ENCODE measurements at places on chromosomes 1 and 21.
A peak's percentile ranks its signal among the peaks of the same experiment; 100 is the strongest.

- DNase-seq, result no peak
Measured at GRCh38 chr1:108121358-108122143, 78.6 kb downstream of the SLC25A24 start.

GRCh38 chr1:72485801-72486200 is 203.5 kb upstream of the NEGR1 start:
- DNase-seq, result no peak

- DNase-seq, result no peak
Measured at GRCh38 chr1:172499636-172500141, 33.3 kb upstream of the SUCO start.

GRCh38 chr1:60225486-60225885 is 151.9 kb upstream of the C1orf87 start:
- no peak for DNase-seq

DNA sequence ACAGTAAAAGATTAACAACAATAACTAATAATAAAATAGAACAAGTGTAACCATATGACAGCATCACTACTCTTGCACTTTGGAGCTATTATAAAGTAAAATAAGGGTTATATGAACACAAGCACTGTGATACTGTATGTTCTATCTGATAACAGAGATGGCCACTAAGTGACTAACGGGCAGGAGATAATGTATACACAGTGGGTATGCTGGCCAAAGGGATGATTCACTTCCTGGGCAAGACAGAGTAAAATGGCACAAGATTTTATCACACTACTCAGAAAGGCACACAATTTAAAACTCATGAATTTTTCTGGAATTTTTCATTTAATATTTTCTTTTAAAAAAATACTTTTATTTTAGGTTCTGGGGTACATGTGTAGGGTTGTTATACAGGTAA is 12.3 kb downstream of the SLC9C2 start:
- no peak for DNase-seq

GRCh38 chr1:101291562-101292380 is 55.0 kb downstream of the S1PR1 start:
- no peak for DNase-seq

DNA sequence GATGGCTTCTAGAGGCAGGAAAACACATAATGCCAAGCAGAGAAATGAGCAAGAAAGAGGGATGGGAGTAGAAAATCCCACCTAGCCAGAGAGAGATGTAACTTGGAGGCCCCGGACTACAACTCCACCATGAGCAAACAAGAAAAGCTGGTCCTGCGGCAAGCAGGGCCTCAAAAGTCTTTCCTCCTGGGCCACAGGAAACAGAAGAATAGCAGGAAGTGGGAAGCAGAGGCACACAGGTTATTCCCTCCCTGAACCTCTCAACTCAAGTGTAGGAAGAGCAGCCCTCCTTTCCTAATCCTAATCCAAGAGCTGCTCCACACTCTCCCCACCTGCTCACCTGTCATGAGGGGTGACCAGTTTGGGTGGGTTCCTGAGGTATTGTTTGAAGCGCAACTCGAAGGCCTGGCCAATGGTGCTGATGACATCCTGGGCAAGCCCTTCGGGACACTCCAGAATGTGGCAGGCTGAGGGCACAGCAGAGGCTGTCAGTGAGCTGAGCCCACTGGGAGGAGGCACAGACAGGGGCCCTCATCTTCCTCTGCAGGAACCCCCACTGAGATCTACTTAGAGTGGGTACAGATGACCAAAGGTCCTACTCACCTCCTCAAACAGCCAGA is 3.1 kb downstream of the SHC1 start:
- DNase-seq, result no peak

DNA sequence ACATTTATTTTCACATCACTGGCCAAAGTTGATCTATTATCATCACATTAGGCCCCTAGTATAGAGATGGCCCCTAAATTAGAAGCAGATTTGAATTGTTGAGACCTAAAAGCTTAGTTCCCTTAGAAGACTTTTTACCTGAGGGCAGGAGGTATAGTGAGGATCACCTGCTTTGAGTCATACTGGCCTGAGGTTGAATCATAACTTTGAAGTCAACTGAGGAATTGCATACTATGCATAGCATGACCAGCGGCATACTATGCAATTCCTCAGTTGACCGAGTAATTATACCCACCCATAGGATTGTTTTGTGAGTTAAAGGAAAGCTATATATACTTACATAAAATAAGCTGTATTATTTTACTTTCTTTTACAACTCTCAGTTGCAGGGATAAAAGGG is 50.3 kb upstream of the DPH5 start:
- no peak for DNase-seq

DNA sequence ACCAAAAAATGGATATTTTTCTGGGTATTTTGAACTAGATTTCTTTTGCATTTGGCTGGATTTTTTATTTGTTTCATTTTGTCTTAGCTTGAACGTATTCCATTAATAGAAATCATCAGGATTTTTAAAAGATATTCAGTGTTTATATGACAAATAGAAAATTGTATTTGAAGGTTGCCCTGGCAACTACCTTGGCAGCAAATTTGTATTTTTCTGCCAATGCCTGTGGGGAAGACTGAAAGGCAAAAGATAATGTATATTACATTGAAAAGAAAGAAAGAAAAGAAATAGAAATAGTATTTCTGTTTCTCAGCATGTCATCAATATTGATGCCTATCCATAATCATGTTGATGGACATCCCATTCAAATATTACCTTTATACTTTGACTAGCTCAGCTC is 16.8 kb downstream of the VCAM1 start:
- no peak for DNase-seq

DNA sequence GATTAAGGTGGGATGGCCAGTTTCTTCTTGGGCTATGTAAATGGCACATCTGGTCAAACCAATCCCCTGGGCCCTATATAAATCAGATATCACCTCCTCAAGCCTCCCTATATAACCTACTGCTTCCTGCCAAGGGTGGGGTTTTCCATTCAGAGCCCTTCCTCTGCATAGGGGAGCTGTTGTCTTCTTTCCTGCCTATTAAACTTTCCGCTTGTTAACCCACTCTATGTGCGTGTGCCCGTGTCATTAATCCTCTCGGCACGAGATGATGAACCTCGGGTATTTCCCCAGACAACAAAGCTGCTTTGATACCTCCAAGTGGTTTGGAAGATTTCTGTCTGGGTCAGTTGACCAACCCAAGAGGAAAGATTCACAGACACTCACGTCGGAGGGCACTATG is 19.3 kb upstream of the SERTAD4 start:
- DNase-seq, result no peak

DNA sequence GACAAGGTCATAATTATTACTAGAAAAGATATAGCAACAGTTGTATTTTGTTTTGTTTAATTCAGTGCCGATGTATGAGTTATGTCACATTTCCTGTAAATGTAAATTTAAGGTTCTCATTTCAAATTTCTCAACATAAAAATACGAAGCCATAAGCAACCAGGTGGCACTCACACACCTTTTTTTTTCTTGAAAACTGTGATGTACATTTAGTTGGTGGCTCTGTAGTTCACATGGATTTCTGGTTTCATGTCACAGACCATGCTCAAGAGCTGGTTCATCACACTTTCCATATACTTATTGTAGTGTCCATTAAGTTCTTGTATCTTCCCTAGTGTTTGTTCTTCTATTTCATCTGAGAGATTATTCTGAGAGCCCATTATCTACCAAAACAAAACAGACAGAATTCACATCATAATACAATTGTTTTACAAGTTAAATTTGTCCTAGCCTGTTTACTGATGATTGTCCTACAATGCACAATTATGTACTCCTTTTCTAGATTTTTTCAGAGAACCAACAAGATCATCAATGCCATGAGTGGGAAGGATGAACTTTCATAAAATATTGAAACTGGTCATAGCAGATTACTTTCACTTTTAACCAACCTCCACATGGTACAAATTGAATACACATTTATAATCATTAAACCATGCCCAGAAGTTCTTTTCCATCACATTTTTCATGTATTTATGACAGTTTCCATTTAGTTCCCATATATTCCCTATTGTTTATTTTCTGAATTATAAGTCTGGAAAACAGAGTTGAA is 17.1 kb downstream of the ATP6V1G3 start:
- DNase-seq, result no peak

DNA sequence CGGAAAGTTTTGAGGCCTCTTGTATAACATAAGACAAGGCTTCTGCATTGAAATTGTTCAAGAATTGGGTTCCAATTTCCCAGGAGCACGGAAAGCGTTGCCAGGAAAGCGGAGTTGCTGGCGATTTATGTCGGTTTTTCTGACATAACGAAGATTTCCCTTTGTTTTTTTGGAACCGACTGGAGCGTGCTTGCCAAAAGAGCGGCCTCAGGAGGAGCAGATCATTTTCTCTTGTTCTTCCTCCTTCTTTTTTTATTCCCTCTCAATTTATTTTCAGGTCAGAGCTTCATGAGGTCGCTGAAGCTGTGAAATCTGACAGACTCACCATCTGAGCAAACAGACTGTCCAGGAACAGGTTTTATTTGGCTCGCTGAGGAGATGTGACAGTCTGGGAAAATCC is 275.5 kb downstream of the CAMTA1 start:
- DNase-seq, result no peak

DNA sequence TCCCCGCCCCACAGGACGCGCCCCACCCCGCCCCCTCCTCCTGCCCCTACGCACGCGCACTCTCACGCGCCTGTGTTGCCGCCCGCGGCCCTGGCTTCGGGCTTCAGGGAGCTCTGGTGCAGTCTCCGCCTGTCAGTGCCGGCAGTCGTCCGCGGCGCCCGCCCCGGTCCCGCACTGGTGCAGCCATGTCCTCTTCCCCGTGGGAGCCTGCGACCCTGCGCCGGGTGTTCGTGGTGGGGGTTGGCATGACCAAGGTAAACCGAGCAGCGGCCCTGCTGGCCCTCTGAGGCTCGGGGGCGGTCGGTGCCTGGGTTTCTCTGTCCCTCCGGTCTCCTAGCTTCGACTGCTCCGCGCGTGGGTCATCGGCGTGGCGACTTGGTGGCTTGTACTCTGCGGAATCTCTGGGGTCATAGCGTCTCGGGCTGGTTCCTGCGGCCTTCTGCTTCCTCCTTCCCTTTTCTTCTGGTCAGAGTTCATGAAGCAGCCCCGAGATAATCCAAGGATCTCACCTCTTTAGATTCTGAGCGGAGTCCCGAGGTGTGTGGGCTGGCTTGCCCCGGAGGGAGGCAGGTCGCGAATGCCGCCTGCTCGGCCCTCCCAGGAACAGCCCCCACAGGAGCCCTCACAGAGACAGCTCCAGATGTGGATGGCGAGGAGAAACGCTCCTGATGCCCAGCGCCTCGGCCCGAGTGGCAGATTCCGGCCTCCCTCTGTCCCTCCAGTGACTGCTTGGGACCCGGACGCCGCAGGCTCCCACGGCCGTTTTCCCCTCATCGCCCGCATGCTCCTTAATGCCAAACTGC is at the start of gene SCP2:
Gene SCP2 (plus strand): TSS at position 65 of the 803 bp plus-strand sequence. CDS start 121 bp downstream, at position 186.
- DNase-seq, result peak; percentile 84

GRCh38 chr1:5125208-5125607 is 470.8 kb downstream of the AJAP1 start:
- no peak for DNase-seq

- DNase-seq, result no peak
Measured at GRCh38 chr1:172638885-172639831, 19.7 kb upstream of the FASLG start.

DNA sequence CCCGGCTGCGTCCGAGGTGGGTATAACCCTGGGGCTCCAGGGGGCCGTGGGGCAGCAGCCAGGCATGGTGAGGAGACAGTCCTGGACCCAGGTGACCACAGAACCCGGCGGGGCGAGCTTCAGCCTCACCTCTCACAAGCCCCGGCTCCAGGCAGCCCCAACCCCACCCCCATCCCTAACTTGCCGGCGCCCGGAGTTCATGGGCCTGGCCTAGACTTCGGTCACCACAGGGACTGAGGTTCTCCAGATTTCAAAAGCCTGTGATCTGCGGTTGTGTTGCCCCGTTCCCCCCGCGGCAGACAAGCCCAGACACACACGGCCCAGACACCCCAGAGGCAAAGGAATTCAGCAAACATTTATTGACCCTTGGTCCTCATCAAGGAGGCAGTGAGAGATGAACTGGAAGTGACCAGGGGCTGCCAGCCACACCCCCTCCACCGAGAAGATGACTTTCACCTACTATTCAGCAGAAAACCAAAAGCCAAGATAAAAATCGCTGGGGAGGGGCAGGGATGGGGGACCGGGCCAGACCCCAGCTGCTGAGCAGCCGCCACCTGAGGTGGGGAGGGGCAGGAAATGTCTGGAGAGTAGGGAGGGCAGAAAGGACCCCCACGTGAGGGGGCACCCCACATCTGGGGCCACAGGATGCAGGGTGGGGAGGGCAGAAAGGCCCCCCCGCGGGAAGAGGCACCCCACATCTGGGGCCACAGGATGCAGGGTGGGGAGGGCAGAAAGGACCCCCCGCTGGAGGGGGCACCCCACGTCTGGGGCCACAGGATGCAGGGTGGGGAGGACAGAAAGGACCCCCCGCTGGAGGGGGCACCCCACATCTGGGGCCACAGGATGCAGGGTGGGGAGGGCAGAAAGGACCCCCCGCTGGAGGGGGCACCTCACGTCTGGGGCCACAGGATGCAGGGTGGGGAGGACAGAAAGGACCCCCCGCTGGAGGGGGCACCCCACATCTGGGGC is 3.9 kb downstream of the HES4 start:
- no peak for DNase-seq

- DNase-seq, result peak; percentile 88
Measured at GRCh38 chr1:91864017-91864700, 21.8 kb downstream of the TGFBR3 start.

DNA sequence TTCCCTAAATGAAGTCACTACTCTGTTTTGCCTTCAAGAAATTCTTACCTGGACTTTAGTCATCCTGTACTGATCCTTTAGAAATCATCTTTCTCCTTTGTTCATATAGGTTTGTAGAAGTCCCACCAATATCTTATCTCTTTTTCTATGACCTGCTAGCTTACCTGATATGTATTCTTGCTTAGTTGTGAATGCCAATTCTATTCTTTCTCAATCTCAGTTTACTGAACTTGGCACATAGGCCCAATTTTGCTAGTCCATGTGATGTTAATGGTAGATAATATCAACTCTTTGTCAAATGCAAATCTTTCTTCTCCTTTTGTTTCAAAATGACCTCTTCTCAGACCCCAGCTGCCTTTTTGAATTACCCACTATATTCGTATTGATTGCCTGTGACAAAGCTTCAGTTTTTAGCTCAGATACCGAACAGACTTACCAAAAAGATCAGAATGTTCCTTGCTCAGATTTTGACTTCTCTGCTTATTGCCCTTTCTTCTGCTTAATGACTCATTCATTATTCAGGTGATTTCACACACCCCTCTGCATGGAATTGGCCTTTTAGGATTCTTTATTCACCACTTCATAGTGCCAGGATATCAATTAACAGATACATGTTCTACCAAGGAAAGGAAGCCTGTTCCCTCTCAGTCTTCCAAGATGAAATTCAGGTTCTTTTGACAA is 20.6 kb downstream of the IPO9 start:
- DNase-seq, result no peak

DNA sequence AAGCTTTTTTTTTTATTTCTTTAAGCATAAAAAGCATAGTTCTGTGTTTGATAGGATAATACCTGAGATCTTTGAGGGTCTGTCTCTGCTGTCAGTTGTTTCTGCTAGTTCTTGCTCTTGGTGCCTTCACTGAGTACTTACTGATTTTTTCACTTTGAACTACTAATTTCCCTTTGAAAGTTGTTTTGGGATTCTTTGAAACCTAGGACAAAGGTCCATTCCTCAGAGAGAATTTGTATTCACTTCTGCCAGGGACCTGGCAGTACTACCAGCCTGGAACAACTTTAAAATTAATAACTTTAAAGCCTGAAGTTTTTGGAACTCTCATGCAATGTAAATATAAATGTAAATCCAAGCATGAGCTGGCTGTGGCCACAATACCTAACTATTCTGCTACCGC is 190.1 kb downstream of the TM2D1 start:
- DNase-seq, result no peak

GRCh38 chr1:59409549-59409948 is 112.7 kb downstream of the FGGY start:
- no peak for DNase-seq

- peak; percentile 50 for DNase-seq
Measured at GRCh38 chr1:37725851-37726613, 33.7 kb downstream of the CDCA8 start.
